ENCODE measurements at places on chromosomes 6 and 20.

DNA sequence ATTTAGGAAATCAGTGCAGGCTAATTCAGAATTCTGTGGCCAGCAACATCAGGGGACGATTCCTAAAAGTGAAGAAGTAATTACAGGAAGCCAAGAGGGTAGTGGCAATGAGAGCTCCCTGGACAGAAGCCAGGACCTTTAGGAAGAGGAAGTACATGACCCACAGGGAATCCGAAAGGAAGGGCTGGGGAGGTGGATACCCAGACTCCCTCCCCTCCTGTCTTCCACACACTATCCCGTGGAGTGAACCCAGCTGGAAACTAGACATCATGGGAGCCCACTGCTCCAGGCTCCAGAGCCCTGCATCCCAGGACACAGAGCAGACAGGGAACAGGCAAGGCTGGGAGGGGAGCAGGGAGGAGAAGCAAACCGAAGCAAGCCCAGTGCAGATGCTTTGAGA lies 83.0 kb downstream of the SNX5 start:
- DNase-seq: peak; percentile 60

GRCh38 chr6:39339868-39340550 lies 17.5 kb upstream of the KCNK16 start:
- DNase-seq: no peak

DNA sequence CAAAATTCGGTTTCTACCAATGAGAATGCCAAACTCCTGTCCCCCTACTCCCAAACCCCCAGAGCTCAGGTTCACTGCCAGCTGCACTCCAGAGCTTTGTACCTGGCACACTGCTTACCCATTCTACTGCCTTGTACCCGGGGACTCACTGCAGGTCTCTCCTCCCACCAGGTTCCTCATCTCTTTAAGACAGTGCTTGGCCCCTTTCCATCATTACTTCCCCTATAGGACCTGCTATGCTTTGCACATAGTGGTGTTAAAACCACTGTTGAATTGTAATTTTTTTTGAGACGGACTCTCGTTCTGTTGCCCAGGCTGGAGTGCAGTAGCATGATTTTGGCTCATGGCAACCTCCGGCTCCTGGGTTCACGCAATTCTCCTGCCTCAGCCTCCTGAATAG lies 25.9 kb downstream of the LYRM4 start:
- DNase-seq: peak; percentile 55

DNA sequence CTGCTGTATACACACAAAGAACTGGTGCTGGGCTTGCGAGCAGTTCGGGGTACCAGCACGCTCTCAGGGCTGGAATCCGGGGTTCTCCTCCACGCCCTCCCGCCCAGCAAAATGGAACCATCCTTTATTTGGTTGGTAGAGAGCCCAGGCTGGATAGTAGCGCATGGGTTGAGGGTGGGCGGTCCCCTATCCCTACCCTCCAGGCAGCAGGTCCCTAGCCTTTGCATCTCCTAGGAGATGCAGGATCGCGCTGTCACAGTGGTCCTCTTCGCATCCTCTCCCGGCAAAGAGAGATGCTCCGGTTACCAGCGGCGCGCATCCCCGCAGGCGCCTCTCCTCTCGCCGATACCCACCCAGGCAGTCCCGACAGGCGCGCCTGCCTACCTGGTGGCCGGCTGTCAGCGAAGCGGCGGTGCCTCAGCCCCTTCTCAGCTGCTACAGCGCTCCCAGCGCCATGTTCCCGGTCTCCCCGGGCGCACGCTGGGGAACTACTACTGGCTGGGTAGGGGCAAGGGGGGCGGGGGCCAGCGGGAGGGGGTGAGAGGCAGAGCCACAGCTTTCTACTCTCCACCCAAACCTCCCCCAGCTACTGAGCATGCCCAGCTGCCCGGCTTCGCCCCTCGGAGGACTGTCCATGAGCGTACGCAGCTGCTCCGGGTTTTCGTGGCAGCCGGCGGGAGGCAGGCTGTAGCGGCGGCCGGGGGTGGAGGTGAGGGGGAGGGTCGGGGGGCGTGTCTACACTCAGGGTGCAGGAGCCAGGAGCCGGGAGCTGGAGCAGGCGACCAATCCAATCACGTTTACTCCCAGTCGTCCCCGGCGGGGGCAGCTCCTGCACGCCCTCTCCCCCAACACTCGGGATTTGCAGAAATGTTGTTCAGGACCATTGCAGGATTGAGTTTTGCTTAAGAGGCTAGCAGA lies at the start of gene PAK5:
PAK5 (minus strand) TSS at position 699 of the 918 bp plus-strand sequence. CDS start 194,748 bp downstream, outside the sequence.
- peak; percentile 34 for DNase-seq

GRCh38 chr20:36607586-36608387 lies 2.2 kb downstream of the RAB5IF start:
- DNase-seq: no peak

GRCh38 chr20:37529214-37529967 lies 1.7 kb upstream of the BLCAP start:
- no peak for DNase-seq

DNA sequence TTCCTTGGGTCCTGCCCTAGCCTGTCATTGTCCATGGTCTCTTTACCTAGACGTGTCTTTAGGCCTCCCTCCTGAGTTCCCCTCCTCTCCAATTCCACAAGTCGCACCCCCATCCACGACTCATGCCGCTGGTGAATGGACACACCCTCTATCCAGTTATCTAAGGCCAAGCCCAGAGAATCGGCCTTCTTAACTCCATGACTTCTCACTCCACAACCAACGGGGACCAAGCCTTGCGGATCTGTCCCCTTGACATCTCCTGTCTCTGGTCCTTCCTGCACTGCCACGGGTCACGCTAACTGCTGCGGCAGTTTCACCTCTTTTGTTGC lies 7.0 kb upstream of the RREB1 start:
- no peak for DNase-seq

All from pons (tissue), 1 donor.